ENCODE measurements at places on chromosomes 5 and 9. TPM values are rescaled to one million over a fixed set of nuclear protein-coding genes. Genes with fewer than 3 reads are reported as not detected.

Gene OSMR
- not detected for total RNA-seq

Gene OLFM1
- not detected for total RNA-seq

Gene NR2F1
- total RNA-seq = 0.70 TPM

- no peaks in the 10 kb centered on the region for H3K36me3 ChIP-seq
- H3K27me3 ChIP-seq = no peaks in the 10 kb centered on the region
- no peaks in the 10 kb centered on the region for H3K4me1 ChIP-seq
- no peak overlapping the region for H3K4me3 ChIP-seq
- DNase-seq = no peak
Measured at GRCh38 chr9:117340422-117340821, 74.4 kb downstream of the ASTN2 start.

DNA sequence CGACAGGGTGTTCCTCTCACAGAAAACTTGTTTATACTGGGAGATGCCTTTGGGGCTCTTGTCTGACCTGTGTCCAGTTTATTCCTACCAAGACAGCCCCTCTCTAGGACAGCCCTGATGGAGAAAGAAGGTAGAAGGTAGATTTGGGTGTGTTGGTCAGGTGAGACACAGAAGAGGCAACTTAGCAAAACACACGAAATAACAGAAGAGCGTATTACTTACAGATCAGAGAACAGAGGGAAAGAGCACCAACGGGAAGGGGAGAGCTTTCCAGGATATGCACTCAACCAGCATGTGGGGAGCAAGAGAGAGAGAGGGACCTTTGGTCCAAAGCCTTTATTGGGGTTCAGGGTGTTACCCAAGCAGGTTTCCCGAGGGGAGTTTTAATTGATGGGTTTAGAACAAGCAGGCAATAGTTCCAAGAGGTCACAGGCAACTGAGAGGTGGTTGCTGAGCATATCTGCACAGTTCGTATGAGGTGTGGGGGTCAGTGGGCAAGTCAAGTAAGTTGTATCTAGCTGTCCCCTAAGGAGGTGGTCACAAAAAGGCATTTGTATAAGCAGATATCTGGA is 31.8 kb downstream of the BAAT start:
- peaks cover 39% of the 10 kb centered on the region for H3K4me1 ChIP-seq
- no peak for DNase-seq
- H3K27me3 ChIP-seq = no peaks in the 10 kb centered on the region
- no peaks in the 10 kb centered on the region for H3K36me3 ChIP-seq

GRCh38 chr9:125133403-125134329 is 9.7 kb downstream of the SCAI start:
- H3K27ac ChIP-seq = no peak overlapping the region
- H3K4me3 ChIP-seq = no peak overlapping the region
- DNase-seq = no peak
- no peaks in the 10 kb centered on the region for H3K4me1 ChIP-seq

- H3K27ac ChIP-seq = no peak overlapping the region
- H3K36me3 ChIP-seq = no peaks in the 10 kb centered on the region
- no peak for DNase-seq
- no peak overlapping the region for H3K4me3 ChIP-seq
- no peaks in the 10 kb centered on the region for H3K27me3 ChIP-seq
Measured at GRCh38 chr5:116663081-116663480, 88.5 kb upstream of the SEMA6A start.

DNA sequence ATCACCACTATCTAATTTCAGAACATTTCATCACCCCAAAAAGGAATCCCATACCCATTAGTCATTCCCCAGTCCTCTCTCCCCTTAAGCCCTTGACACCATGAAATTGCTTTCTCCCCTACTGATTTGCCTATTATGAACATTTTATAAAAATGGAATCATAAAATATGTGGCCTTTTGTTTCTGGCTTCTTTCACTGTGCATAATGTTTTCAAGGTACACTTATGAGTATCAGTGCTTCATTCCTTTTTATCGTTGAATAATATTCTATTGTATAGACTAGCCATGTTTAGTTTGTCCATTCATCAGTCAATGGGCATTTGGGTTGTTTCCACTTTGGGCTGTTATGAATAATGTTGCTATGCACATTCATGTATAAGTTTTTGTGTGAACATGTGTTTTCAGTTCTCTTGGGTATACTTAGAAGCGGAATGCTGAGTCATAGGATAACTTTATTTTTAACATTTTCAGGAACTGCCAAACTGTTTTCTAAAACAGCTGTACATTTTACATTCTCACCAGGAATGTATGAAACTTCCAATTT is 40.4 kb upstream of the FGF1 start:
- no peaks in the 10 kb centered on the region for H3K36me3 ChIP-seq
- DNase-seq = no peak
- H3K27me3 ChIP-seq = no peaks in the 10 kb centered on the region
- no peak overlapping the region for H3K27ac ChIP-seq
- H3K4me3 ChIP-seq = no peak overlapping the region

GRCh38 chr5:674630-675011 is 18.5 kb downstream of the TPPP start:
- no peak overlapping the region for H3K27ac ChIP-seq
- no peak for DNase-seq
- H3K4me1 ChIP-seq = peaks cover 14% of the 10 kb centered on the region
- H3K4me3 ChIP-seq = no peak overlapping the region

GRCh38 chr5:39342460-39342859 is 21.8 kb downstream of the C9 start:
- no peaks in the 10 kb centered on the region for H3K36me3 ChIP-seq
- DNase-seq = no peak
- H3K27me3 ChIP-seq = no peaks in the 10 kb centered on the region
- no peak overlapping the region for H3K4me3 ChIP-seq

DNA sequence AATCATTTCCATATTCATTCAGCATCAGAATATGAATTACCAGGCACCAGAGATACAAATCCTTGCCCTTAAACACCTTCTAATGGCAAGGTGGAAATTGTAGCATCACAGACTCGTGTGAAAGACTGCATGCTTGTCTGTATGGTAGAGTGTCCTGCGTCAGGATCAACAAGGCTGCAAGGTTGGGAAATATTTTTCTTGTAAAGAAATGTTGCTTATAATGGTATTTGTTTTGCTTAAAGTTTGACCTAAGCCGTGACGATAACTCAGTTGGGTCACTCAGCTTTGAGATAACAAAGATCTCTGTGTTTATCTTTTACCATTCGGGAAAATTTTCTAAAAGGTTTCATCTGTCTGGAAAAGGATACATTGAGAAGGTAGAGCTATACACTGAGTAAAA is 87.6 kb downstream of the BASP1 start:
- H3K4me1 ChIP-seq = peaks cover 28% of the 10 kb centered on the region
- peak; percentile 52 for DNase-seq
- H3K27ac ChIP-seq = peak overlapping the region; percentile 93
- no peaks in the 10 kb centered on the region for H3K27me3 ChIP-seq

- peak overlapping the region; percentile 63 for H3K27ac ChIP-seq
- no peaks in the 10 kb centered on the region for H3K4me1 ChIP-seq
Measured at GRCh38 chr5:141084487-141084989, 9.9 kb upstream of the PCDHB2 start.

GRCh38 chr5:24693609-24694008 is 48.8 kb upstream of the CDH10 start:
- H3K4me1 ChIP-seq = no peaks in the 10 kb centered on the region
- no peak for DNase-seq
- no peaks in the 10 kb centered on the region for H3K27me3 ChIP-seq
- H3K4me3 ChIP-seq = no peak overlapping the region

DNA sequence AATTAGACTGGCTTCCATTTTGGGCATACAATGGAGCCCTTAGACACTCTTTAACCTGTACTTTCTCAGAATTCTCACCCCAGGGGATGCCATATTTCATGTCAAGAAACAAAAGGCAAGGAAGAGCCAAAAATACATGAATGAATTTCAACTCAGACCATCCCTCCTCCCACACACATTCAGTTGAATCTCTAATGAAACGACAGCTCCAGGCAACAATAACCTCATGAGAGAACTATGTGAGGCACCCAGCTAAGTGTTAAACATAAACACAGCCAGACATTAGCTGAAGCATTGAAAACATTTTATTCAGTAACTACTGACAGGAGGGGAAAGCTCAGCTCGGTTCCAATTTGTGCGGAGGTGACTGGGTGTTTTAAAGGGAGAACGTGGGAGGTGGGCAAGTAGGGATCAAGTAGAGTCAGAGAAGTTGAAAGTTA is 1359.1 kb upstream of the CDH9 start:
- H3K36me3 ChIP-seq = no peaks in the 10 kb centered on the region
- H3K4me3 ChIP-seq = no peak overlapping the region
- DNase-seq = no peak
- H3K27me3 ChIP-seq = no peaks in the 10 kb centered on the region
- peak overlapping the region; percentile 87 for H3K27ac ChIP-seq

DNA sequence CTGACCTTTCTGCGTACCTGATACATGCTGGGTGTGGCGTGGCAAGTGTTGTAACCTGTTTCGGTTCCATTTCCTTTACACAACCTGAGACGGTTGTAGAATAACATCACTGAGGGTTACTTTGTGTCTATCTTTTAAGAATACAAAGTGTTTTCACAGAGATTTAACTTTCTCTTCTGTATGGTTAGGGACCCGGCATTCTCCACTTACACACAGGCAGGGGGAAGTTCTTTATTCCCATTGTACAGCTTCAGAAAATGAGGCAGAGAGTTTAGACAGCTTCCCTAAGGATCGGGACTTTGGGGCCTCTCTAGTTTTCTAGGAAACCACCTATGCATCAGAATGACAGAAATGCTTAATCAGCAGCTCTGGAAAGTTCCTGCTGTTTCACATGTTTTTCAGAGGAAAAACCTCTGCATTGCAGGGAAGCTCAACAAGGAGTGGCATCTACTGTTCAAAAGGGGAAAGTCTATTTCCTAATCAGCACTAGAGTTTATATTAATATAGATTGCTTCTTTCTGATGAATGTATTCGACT is 41.3 kb downstream of the CAST start:
- H3K27ac ChIP-seq = peak overlapping the region; percentile 39
- no peak for DNase-seq
- H3K36me3 ChIP-seq = no peaks in the 10 kb centered on the region
- H3K27me3 ChIP-seq = no peaks in the 10 kb centered on the region
- H3K4me1 ChIP-seq = peaks cover 7% of the 10 kb centered on the region

GRCh38 chr5:58985759-58986158 is 402.9 kb downstream of the RAB3C start:
- H3K27me3 ChIP-seq = no peaks in the 10 kb centered on the region
- H3K4me3 ChIP-seq = no peak overlapping the region
- H3K27ac ChIP-seq = no peak overlapping the region
- no peak for DNase-seq
- H3K36me3 ChIP-seq = no peaks in the 10 kb centered on the region

DNA sequence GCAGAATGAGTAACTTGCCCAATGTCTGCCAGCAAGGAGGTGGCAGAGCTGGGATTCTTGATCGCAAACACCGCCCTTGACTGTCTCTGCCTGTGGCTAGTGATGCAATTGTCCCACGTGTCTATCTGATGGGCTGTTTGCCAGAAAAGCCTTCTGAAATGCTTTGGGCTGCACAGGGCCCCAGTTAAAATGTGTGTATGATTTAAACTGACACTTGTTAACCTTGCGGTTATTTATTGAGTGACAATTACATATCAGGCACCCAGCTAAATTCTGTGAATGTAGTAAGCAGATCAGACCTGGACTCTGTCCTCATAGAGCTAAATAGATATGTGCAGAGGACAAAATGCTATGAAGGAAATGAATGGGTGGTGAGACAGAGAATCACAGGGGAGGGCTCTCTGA is 11.6 kb upstream of the IL12B start:
- no peaks in the 10 kb centered on the region for H3K36me3 ChIP-seq
- no peak for DNase-seq
- H3K27ac ChIP-seq = no peak overlapping the region
- no peaks in the 10 kb centered on the region for H3K27me3 ChIP-seq
- no peak overlapping the region for H3K4me3 ChIP-seq

- no peaks in the 10 kb centered on the region for H3K27me3 ChIP-seq
- H3K36me3 ChIP-seq = no peaks in the 10 kb centered on the region
- H3K4me1 ChIP-seq = no peaks in the 10 kb centered on the region
- H3K4me3 ChIP-seq = no peak overlapping the region
- DNase-seq = no peak
- H3K27ac ChIP-seq = no peak overlapping the region
Measured at GRCh38 chr5:65292196-65292595, 189.5 kb downstream of the ADAMTS6 start.

- H3K4me1 ChIP-seq = no peaks in the 10 kb centered on the region
- no peaks in the 10 kb centered on the region for H3K36me3 ChIP-seq
- no peak overlapping the region for H3K4me3 ChIP-seq
Measured at GRCh38 chr9:89046832-89047231, 55.6 kb downstream of the S1PR3 start.

DNA sequence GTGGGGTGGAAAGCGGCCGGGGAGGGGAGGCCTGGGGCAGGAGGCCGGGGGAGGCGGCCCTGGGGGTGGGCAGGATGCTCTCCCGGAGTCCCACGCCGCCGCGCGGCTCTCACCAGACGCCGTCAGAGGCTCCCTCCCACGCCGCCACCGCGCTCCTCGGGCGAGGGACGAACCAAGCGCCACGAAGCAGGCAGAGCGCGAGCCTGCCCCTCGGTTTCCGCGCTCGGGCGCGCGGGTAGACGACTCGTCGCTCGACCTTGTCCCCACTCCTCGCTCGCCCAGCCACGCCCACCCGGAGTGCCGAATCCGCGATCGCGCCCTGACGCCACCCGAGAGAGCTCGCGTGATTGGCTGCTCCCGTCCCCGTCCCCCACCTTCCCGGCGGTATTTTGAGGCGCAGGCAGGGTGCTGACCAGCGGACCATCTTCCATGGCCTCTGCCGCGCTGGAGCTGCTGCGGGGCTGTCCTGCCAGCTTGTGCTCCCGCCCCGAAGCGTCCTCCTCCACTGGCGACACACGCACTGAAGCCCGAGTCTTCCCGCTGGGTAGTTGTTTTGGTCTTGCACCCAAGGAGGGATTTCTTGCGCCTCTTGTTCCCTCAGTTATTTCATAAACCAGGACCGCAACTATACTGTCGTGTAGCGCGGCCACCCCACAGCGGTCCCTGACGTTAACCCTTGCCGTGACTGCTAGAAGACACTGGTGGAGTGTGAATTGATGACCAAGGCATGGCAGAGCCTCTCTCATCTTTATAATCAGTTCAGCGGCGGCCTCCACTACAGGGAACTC is at the start of gene GNE:
GNE (minus strand) TSS at position 241 of the 788 bp plus-strand sequence. CDS start 9,093 bp downstream, outside the sequence.
- peak within 1 kb of the TSS; percentile 78 for H3K4me3 ChIP-seq
- H3K36me3 ChIP-seq = no peaks in the 10 kb centered on the region
- peak within 1 kb of the TSS; percentile 90 for H3K27ac ChIP-seq
- H3K27me3 ChIP-seq = no peaks in the 10 kb centered on the region
- DNase-seq = peak; percentile 96
- H3K4me1 ChIP-seq = no peaks in the 10 kb centered on the region

GRCh38 chr9:83239747-83240146 is 176.8 kb upstream of the RASEF start:
- H3K4me3 ChIP-seq = no peak overlapping the region
- H3K36me3 ChIP-seq = no peaks in the 10 kb centered on the region
- no peak for DNase-seq
- H3K4me1 ChIP-seq = no peaks in the 10 kb centered on the region
- H3K27ac ChIP-seq = no peak overlapping the region

DNA sequence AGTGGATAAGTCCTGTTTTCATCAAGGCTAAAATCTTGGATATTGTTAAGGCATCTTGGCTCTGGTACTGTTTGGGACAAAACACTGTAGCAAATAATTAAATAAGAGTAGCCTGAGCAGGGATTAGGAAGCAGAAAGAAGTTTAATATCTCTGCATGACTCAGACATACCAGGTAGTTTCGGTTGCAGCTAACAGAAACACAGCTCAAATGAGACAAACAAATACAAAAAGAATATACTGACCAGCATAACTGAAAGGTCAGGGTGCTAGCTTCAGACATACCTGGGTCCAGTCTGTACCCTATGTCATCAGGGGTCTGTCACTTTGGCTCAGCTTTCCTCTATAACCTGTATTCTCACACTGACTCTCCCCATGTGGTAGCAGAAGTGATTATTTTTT is 156.4 kb upstream of the MAP3K1 start:
- DNase-seq = no peak
- no peaks in the 10 kb centered on the region for H3K27me3 ChIP-seq
- no peak overlapping the region for H3K4me3 ChIP-seq
- H3K27ac ChIP-seq = no peak overlapping the region

Measured in Caco-2 (cell line).